ENCODE measurements at places on chromosomes 3 and 15.

DNA sequence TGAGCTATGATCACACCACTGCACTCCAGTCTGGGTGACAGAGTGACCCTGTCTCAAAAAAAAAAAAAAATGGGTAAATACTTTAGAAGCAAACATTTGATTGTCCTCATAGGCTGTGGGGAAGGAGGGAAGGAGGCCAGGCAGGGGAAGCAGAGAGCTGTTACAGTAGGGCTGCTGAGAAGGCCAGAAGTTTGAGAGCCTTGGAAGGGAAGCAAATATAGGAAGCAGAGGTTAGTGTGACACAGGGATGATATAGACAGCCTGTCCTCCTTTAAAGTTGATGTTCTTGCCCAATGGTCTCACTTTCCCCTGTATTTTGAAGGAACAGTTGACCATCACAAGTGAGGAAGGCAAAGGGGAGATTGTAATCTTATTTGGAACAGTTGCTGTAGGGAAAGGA, 5.3 kb upstream of the ALPK3 start:
- DNase-seq = no peak

DNA sequence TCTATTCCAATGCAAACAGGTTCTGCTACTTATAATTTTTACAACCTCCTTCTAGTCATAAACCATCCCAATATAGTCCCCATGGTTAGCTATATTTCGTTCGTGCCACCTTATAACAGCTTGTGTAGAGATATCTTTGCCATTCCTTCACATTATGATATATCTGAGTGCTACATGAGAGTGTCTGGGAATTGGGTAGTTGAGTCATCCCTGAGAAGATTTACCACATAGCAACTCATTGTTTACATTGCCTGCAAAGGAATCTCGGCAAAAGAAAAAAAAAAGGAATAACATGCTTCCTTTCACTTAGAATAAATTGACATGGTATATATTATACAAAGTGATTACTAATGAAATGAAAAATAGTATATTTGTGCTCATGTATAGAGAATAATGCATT, 86.0 kb upstream of the VGLL3 start:
- DNase-seq = no peak

GRCh38 chr3:16297997-16298885, 33.2 kb downstream of the OXNAD1 start:
- no peak for DNase-seq

DNA sequence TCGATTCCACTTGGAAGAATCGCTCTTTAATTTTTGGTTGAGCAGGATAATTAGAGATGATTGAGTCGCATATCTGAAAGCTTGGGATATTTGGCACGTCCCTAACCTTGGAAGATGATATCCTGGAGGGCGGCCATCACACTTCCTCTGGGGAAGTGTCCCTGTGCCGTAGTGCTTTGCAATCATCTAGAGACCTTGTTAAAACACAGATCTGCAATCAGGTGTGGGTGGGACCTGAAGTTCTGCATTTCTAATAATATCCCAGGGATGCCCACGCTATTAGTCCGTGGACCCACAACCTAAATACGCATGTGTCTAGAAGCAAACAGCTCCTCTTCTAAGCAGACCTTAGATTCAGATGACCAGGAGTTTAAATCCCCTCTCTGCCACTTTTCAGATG, 20.5 kb downstream of the MYO1E start:
- DNase-seq = no peak

DNA sequence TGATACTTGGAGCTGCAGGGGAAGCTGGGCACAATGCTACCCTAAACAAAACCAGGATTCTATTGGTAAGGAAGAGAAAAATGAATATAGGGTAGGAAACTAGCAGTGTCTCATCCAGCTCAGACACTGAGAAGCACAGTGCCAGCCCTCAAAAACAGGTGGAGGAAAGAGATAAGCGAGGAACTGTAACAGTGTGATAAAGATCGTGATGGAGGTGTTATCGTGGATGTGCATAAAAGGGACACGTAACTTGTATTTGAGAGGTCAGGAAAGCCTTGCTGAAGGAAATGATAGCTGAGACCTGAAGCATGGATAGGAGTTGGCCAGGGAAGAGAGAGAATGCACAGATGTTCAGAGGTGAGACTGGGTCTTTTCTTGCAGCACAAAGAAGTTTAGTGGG, 27.4 kb downstream of the MIX23 start:
- no peak for DNase-seq

DNA sequence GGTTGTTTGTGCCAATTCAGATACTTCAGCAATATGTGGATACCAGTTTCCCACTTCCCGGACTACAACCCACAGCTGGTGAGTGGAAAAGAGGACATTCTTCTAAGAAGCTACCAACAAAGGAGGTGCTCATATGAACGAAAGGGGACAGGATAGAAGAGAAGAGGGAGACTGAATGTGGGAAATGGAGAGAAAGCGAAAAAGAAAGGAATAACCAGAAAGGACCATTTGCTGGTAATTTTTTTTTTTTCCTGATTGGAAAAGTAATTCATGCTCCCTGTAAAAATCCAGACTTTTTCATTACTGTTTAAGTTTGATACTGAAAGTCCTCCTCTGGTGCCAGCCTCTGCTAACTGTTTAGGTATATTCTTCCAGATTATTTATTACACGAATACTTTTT, 1.5 kb upstream of the CHAC1 start:
- no peak for DNase-seq

DNA sequence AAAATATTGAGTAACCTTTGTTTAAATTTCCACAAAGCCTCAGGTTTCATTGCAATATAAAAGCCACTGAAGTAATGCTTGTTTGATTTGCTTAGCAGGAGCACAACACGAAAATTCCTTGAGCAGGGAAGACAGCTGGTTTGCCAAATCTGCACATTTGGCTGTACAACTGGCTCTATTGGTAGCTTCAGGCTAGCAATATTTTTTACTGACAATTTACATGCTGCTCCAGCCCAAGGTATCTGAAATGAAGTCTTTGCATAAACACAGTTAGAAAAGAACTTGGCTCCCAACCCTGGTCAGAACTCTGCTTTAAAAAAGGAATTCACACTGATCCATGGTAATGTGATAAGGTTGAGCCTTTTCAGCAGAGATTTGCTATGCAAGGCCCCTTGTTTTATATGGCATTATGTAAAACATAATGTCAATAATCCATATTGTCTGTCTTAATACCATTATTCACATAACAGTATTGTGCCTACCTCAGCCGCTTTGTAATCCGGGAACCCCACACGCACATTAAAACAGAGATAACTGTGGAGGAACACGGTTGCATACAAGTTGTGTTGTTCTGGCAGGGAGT, 55.7 kb upstream of the CHL1 start:
- DNase-seq = no peak

DNA sequence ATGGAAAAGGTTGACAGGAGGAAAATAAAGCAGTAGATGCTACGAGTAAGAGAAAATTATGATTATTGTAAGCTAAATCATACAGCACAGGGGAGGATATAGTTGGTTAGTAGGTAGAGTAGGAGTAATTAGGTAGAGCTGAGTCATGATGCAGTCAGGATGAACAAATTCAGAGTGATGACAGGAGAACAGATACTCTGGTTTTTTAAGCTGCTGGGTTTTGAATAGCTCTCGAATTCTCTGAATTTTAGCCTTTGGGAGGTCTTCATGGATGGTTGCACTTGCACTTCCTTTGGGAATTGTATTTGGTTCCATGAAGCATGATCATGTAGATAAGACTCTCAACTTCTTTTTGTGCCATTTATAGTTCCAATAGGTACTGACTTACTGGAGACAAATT, 96.2 kb downstream of the ECT2 start:
- DNase-seq = no peak

DNA sequence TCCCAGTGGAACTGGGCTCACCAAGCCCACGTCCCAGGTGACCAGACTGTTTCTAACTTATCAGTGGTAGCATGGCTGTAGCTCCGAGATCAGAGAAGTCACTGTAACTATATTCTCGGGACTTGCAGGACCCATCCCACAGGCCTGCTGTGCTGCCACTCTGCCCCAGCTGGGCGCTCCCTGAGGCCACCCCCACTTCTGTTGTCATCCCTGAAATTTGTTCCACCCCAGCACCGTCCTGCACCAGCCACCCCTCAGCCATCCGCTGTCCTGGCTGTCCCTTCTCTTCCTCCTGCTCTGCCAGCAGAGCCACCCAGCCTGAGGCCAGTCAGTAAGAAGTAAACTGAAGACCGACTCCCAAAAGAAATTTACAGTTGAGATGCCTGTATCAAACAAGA, 33.0 kb upstream of the VILL start:
- no peak for DNase-seq

DNA sequence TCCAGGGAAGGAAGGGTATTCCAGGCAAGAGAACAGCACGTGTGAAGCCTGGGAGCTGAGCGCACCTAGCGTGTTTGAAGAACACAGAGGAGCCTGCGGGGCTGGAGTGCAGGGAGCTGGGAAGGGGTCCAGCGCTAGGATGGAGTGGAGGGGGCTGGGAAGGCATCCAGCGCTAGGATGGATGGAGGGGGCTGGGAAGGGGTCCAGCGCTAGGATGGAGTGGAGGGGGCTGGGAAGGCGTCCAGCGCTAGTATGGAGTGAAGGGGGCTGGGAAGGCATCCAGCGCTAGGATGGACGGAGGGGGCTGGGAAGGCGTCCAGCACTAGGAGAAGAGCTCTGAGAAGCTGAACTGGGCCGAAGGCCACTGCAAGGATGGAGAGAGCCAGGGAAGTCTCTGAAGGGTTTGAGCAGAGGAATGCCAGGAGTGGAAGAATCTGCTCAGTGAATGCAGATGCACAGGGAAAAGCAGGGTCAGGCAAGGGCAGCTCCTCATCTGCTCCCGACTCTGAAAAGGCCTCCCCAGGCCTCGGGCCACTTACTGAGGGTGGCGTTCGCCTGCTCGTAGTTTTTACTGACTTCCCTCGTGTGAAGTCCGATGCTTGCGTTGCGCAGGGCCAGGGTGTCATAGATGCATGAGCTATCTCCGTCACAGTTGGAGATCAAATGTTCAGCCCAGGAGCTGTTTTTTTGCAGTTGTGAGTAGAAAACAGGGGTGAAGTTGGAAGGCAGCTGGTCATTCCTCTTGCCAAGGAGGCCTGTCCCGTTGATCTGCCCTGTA, 39.8 kb downstream of the MUC20 start:
- no peak for DNase-seq
